ENCODE measurements at places on chromosomes 3 and 15. TPM values are rescaled to one million over a fixed set of nuclear protein-coding genes. Genes with fewer than 3 reads are reported as not detected.

The ATOSA gene
- 24.7 TPM for total RNA-seq

The HOMER2 gene
- 9.7 TPM for total RNA-seq

The LRRN1 gene
- total RNA-seq = 0.79 TPM

The C2CD4B gene
- not detected for total RNA-seq

The LMOD3 gene
- not detected for total RNA-seq

The DGKG gene
- not detected for total RNA-seq

The LMAN1L gene
- total RNA-seq = 0.11 TPM

The ISLR2 gene
- not detected for total RNA-seq
